ENCODE measurements at places on chromosomes 13 and 19. TPM values are rescaled to one million over a fixed set of nuclear protein-coding genes. Genes with fewer than 3 reads are reported as not detected.

The ZNF221 gene
- 5.9 TPM for total RNA-seq

The ICAM5 gene
- not detected for total RNA-seq

DNA sequence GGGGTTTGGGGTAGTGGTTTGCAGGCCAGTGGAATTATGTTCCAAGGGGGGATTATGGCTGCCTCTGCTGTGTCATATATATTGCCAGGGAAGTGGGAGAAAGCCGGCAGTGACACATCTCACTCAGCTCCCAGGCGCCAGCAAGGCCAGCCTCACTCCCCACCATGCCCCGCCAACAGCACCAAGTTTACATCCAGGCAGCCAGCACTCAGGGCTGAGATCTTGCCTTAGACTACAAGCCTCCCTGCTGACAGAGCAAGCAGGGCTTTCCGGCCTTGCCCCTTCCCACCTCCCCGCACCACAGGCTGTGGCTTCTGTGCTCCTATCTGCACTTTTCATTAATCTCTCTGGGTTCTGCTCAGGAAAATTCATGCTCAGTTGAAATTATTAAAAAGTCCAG lies 385.1 kb downstream of the MZT1 start:
- H3K4me1 ChIP-seq, result no peaks in the 10 kb centered on the region
- no peak for DNase-seq
- no peaks in the 10 kb centered on the region for H3K27me3 ChIP-seq
- no peak overlapping the region for H3K4me3 ChIP-seq
- H3K36me3 ChIP-seq, result no peaks in the 10 kb centered on the region

- H3K36me3 ChIP-seq, result no peaks in the 10 kb centered on the region
- peak; percentile 55 for DNase-seq
- H3K4me1 ChIP-seq, result peaks cover 21% of the 10 kb centered on the region
- H3K27ac ChIP-seq, result no peak within 1 kb of the TSS
Measured at GRCh38 chr19:18385675-18386542, at the start of gene GDF15. GDF15 (plus strand) TSS chr19:18386158; CDS start chr19:18386190, 32 bp downstream.

DNA sequence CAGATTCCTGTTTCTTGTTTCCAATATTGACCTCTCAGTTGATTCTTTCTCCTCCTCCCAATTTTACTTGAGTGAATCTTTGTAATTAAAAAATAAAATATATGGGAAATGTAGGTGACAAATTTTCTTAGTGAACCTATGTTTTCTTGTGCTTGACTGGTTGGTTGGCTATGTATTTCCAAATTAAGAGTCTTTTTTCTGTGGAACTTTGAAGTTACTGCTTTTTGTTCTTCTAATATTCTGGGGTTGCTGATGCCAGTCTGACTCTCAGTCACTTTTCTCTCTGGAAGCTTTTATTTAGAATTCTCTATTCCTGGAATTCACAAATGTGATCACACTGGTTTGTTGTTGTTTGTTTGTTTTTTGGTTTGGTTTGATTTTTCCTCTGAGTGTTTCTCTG lies 9.8 kb downstream of the LSM14A start:
- no peaks in the 10 kb centered on the region for H3K36me3 ChIP-seq
- no peak overlapping the region for H3K27ac ChIP-seq
- no peaks in the 10 kb centered on the region for H3K27me3 ChIP-seq
- DNase-seq, result no peak
- peaks cover 80% of the 10 kb centered on the region for H3K4me1 ChIP-seq

The TGFBR3L gene
- not detected for total RNA-seq

DNA sequence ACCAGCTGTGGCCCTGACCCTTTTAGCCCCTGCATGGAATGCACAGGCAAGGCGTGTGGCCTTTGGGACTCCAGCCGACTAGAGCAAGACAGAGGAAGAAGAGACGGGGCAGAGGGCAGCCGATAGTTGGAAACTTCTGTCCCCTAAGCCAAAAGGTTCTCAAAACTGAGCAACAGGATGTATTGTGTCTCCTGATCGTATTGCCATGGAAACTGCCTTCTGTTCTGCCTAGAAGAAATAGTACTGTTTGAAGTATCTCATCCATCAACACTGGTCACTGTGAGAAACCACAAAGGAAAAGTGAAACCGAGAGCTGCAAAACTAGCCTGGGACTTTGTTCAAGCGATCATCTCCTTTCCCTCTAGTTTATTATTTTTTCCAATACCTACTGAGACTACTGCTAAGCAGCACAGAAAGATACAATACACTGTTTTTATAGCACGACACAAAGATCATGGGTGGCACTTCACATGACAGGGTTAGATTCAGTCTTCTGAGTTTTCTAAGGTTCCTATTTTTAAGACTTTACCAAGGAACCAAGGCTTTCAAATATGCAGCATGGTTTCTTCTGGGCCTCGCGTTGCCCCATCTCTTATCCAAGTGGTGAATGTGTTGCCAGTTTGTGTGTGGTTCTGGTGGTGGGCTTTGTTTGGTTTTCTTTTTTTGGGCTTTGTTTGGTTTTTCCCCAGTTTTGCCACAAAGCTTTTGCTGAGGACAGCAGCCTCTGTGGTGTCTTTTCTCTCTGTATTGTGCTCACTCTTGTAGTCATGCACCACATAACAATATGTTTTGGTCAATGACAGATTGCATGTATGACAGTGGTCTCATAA lies 49.3 kb upstream of the GPR183 start:
- peak overlapping the region; percentile 51 for H3K27ac ChIP-seq
- DNase-seq, result no peak
- H3K4me3 ChIP-seq, result no peak overlapping the region
- H3K27me3 ChIP-seq, result no peaks in the 10 kb centered on the region
- H3K36me3 ChIP-seq, result no peaks in the 10 kb centered on the region

- H3K4me3 ChIP-seq, result no peak overlapping the region
- H3K27me3 ChIP-seq, result no peaks in the 10 kb centered on the region
- H3K4me1 ChIP-seq, result no peaks in the 10 kb centered on the region
- H3K36me3 ChIP-seq, result no peaks in the 10 kb centered on the region
Measured at GRCh38 chr19:33700408-33701013, 78.8 kb downstream of the CHST8 start.

- H3K4me3 ChIP-seq, result no peak overlapping the region
- peaks cover 27% of the 10 kb centered on the region for H3K4me1 ChIP-seq
- no peaks in the 10 kb centered on the region for H3K36me3 ChIP-seq
- DNase-seq, result no peak
Measured at GRCh38 chr19:14139944-14140343, 3.6 kb upstream of the ASF1B start.
